Esophagus muscularis mucosa (tissue), 4 donors: ENCODE measurements at places on chromosomes 6 and 20. TPM values are rescaled to one million over a fixed set of nuclear protein-coding genes. Genes with fewer than 3 reads are reported as not detected.

The PLEKHG1 gene
- 11.5 TPM for total RNA-seq

The PKIB gene
- not detected for total RNA-seq

The RBPJL gene
- not detected for total RNA-seq

GRCh38 chr20:33349493-33349892 is 51.8 kb downstream of the CDK5RAP1 start:
- DNase-seq, result no peak

DNA sequence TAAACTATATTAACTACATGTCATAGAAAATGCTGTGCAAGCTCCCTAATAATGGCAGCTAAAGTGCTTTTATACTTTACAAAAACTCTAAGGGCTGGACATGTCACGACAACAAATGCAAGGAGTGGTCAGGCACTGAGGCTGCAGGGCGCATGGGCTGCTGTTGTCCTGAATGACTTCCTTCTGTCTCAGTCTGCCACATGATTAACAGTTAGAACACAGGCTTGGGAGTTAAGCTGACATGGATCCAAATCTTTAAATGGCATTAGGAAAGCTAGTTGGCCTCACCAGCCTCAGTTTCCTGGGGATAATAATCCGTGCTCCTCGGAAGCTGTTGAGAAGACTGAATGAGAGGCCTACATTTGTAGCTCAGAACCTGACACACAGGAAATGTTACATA is 57.4 kb downstream of the PREP start:
- no peak for DNase-seq

DNA sequence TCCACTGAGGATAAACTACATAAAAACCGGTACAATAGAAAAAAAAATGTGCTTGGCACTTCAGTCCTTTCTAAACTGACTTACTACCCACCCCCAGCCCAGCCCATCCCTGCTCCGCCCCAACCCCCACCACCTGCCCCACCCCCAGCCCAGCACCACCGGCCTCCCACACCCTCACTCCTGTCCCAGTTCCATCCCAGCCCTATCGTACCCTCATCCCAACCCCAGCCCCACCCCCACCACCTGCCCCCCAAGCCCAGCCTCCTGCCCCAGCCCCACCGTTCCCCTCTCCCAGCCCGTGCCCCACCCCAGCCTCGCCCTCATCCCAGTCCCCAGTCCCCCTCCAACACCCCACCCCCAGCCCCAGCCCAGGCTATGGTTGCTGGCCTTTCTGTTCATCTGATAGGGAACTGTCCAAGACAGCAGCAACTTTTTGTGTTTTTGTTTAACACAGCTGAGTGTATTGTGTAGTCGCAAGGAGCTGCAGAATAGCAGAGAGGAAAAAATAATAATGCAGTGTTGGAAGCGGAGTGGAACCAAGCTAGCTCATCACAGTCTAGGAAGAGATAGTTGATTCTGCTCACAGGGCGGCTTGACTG is 61.9 kb downstream of the SASH1 start:
- DNase-seq, result no peak

GRCh38 chr20:34703424-34704176 is 544 bp upstream of the TP53INP2 start:
- DNase-seq, result no peak

- DNase-seq, result no peak
Measured at GRCh38 chr6:25242567-25242966, 36.6 kb upstream of the CARMIL1 start.

GRCh38 chr6:27940766-27941165 is 16.3 kb upstream of the OR2B6 start:
- no peak for DNase-seq

DNA sequence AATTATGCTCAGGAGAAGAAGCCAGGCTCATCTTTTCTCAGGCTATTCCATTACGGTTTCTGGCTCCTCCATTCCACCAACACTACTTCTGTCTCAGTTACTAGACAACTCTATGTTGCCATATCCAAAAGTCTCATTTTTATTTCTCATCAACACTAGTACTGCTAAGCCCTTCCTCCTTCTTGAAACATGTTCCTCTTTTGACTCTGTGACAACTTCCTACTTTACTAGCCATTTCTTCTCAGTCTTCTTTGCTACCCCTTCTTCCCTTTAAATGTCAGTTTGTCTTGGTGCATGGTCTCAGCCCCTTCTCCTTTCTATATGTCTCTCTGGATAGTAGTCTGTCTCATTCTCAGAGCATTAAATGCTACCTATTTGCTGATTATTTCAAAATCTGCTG is 7.1 kb upstream of the ADGRG6 start:
- DNase-seq, result no peak
